ENCODE measurements at places on chromosomes 4 and X. TPM values are rescaled to one million over a fixed set of nuclear protein-coding genes. Genes with fewer than 3 reads are reported as not detected.

Gene CENPVL2
- not detected for total RNA-seq

Gene C1QTNF7
- total RNA-seq, result not detected

Gene SPARCL1
- total RNA-seq, result 1.7 TPM

Gene PNCK
- not detected for total RNA-seq

Gene TMEM154
- total RNA-seq, result 8.3 TPM

Gene MAML3
- total RNA-seq, result 2.0 TPM

Gene NPY2R
- not detected for total RNA-seq

Gene UGT2B15
- total RNA-seq, result 0.10 TPM
